ENCODE measurements at places on chromosomes 5 and 9.

DNA sequence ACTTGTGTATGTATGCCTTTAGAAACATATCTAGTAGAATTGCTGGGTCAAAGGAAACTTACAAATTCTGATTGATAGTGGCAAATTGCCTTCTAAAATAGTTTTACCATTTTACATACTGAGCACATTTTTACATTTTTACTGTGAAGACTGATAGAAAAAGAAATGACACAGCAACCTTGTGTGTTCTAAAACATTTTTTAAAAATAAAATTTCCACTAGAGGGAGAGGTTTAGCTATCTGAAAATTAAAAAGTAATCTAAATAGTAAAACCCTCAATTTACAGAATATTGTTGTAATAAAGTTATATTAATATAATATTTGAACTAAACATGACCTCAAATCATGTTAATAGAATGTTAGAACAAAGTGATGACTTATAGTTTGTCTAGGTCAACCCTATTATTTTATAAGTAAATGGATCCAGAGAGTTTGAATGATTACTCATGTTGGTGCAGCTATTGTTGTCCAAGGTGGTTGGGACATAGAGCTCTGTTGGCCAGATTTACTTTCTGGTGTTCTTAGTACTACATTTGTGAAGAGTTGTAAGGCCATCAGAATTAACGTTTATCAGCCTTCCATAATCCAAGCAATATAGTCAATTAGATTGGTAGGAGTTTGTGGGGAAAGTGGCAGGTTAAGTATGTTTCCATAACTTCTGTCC, 17.2 kb downstream of the CENPP start:
- DNase-seq, result no peak

DNA sequence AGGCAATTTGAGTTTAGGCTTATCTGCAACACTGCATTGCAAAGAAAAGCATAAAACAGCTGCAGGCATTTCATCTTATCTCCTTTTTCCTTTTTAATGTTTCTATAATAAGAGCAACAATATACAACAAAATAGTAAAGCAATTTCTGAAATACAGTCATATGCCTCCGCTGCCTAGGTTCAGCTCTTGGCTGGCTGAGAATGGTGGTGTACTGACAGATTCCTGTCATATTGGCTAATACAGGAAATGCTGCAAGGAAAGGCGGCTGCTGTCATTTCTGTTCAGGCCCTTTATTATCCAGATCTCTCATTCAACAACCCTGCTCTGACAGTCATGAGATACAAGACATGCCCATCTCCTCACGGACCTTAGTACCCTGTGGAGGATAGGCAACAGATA, 677.0 kb downstream of the TAF11L14 start:
- DNase-seq, result no peak

- DNase-seq, result no peak
Measured at GRCh38 chr5:90997082-90997481, 386.0 kb downstream of the ARRDC3 start.

DNA sequence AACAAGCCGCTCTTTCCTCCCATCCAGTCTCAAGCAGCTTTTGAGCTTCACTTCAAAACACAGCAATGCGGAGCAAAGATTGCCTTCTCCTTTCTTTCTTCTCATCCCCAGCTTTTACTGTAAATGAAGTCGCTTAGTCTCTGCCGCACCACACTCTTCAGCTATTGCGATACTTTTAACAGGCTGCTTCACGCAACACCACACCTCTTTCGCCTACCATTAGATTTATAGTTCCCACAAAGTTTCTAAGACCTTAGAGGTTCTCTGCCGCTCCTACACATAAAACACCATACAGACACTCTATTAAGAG, 711 bp downstream of the PGGT1B start:
- DNase-seq, result no peak

- DNase-seq, result peak; percentile 55
Measured at GRCh38 chr9:38107811-38108304, 38.8 kb upstream of the SHB start.

DNA sequence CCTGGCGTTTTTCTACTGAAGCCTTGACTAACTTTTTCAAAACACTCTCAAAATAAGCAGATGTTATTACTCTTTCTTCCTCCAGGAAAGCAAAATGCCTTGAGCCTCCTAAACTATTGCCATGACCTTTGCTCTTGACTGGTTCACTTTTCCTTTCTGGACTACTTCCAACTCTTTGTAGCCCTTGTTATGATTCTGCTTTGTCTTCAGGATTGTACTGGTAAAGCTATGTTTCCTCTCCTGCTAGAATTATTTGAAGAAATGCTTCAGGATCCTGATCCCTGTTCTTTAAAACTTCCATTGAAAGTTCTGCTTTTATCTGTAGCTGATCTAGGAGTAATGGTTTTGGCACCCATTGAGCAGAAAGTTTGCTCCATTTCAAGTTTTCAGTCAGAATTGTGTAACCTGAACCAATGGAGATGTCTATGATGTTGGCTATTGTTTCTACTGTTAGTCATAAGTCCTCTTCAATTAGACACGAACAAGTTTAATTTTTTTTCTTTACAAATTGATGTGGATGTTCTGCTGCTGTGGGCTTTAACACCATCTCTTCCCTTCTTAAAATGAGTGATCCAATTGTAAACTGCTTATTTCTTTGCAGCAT, 1356.4 kb downstream of the EFNA5 start:
- DNase-seq, result no peak
